ENCODE measurements at places on chromosomes 7 and 10.

DNA sequence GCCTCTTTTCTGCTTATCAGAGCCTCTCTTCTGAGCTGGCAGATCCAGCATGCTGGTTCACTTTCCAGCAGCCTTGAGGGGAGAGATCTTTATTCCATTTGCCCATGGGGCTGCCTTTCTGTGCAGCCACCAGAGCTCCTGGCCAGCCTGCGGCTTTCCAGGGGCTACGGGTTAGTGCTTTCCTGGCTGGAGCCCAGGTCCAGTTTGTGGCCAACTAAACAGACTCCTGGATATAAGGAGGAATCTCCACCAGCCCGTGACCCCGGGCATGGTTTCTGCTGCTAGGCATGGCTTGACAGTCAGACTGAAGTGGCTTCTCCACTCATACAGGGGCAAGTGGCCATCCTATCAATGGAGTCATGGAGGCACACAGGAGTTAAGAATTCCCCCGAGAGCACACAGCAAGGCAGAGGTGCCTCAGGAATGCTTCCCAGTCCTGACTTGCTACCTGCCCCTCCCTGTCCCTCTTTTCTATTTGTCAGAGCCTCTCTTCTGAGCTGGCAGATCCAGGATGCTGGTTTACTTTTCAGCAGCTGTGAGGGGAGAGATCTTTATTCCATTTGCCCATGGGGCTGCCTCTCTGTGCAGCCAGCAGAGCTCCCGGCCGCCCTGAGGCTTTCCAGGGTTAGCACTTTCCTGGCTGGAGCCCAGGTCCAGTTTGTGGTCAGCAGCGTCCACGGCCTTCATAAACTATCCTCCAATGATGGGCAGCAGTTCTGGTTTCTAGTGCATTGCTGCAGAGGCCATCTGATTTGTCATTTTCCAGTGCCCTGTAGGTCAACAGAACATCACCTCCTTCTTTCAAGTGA, 35.9 kb downstream of the TSPAN15 start:
- DNase-seq = no peak

DNA sequence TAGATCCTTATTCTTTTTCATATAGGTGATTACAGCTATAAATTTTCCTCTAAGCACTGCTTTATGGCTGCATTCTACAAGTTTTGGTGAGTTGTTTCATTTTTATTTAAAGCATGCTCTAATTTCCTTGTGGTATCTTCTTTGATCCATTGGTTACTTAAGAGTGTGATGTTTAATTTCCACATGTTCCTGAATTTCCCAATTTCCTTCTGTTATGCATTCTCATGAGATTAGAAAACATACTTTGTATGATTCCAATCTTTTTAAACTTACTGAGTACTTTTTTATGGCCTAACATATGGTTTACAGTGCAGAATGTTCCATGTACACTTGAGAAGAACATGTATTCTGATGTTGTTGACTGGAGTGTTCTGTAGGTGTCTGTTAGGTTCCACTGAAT, 53.4 kb downstream of the MYL10 start:
- no peak for DNase-seq

DNA sequence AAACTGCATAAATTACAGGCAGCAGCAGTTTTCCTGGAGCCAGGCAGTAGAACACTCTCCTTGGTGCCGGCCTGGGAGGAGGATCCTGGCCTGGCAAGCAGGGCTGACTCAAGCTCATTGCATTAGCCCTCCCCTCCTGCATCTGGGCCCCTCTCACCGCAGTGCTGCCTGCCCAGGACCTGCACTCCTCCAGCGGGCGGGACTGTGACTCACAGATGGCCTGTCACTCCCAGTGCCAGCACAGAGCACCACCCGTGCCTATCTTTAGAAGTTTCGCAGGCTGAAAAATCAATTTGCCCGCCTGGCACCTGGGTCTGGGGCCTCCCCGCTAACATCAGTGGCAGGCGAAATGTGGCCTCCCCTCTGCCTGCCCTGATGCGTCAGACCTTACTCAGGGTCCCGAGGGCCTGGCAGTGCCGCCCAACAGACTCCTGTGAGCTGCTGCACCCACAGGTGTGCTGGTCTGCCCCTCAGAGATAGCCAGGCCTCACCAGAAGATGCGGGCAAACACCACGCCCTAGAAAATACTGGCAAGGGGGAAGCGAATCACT, 123.8 kb downstream of the KCNMA1 start:
- DNase-seq = no peak

DNA sequence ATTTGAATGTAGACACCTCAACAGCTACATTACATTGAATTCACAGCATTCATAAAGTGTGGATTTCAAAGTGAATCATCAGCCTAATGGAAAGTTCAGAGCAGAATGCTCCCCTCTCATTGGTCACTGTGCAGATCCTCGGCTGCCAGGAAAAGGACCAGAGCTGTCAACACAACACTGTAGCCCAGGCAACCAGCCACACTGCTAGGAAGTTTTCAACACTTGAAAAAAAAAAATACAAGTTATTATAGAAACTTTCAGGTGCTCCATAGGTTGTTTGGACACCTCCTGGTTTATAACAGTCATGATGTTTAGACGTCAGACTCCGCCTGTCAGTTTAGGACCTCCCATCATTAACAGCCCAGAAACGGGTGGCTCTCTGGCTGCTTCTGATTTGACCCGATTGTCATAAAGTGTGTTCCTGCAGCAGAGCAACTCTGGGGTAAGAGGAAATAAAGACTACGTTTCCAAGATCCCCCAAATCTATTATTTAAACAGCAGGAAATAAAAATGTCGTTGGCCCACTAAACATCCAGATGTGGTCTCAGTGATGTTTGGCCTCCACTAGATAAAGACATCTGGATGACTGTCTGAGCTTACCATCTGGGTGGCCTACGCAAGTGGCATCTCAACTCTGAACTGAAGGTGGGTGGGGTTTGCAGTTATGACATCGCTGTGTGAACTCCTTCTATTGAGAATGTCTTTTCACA, 117.4 kb downstream of the CABCOCO1 start:
- peak; percentile 2 for DNase-seq

DNA sequence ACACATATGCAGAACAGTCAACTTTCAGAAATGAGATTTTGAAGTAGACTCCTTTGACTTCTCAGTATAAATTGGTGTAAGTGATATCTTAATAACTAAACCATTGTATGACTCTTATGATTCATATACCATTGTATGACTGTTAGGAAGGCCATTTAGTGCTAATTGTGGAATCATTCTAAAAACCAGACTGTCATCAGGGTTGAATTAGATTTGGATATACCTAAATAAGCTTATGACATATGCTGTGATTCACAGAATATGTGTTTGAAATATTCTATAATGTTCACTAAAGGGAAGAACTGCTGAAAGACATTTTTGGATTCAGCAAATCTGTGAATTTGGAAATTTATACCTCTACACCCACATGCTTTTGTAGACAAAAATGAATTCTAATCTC, 438.1 kb downstream of the MDFIC start:
- DNase-seq = no peak

DNA sequence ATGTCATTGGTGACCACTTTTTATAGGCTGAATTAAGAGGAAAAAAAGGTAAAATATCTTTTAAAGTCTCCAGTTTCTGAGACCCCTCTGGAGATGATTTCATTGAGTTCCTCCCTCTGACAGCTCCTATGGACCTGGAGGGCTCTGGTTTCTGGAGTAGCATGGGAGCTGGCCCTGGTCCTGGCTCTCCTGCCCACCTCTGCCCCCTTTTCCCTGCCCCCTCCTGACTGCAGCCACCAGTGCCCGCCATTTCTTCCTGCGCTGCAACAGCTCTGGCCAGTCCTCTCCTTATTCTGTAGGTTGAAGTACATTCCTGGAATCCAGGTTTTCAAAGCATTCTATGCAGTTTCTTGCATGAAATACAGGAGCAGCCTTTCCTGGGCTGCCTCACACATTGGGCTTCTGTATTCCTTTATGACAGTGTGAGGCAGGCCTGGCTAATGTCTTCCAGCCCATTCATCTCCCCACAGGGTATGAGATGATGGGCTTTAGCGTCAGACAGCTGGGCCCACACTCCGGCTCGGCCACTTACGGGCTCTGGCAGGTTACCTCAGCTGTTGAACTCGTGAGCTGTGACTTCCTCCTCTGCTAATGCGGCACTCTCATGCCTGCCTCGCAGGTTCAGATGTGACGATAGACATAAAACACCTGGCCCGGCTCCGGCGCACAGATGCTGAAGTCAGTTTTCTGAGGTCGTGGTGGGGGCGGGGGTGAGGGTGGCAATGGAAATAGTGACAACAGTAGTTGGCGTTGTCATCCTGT, 101.7 kb downstream of the MGMT start:
- no peak for DNase-seq

DNA sequence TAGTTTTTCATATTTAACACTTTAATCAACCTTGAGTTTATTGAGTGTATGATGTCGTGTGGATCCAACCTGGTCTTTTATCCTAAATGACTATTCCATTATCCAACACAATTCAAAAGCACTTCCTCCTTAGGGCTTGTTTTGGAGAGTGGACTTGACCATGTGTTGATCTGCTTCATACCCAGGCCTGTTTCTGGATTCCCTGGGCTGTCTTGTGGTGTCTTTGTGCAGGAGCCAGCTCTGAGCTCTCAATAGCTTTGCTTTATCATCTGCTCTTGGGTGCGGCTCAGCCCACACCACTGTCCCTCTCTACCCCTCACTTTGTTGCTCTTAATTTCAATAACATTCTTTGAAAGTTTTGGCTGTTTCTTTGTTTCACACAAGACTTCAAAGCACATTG, 70.9 kb upstream of the CHST15 start:
- peak; percentile 35 for DNase-seq
